ENCODE measurements at places on chromosomes 1 and 21.

GRCh38 chr1:170221495-170221894, 75.7 kb downstream of the NTMT2 start:
- no peak for DNase-seq

DNA sequence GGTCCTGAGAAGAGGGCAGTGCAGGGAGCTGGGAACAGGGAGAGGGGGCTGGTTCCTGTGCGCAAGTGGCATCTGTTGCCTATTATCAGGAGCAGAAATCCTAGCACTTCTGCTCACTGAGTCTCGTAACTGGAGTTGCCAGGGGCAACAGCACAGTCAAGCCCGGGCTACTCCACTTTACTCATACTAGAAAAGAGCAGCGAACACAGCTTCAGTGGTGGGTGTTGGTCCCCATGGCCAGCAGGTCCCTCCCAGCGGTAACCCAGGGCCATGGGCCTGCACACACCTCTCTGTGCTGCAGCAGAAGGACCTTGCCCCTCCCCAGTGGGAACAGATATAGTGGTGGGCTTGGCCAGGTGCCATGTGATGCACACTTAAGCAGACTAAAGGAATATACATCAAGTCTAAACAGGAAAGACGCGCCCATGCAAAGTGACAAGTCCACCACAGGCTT, 8.5 kb downstream of the PYCR2 start:
- DNase-seq, result no peak

GRCh38 chr1:45535988-45536766, 14.4 kb upstream of the AKR1A1 start:
- no peak for DNase-seq

GRCh38 chr1:36247538-36247937, 23.3 kb downstream of the THRAP3 start:
- DNase-seq, result no peak

- DNase-seq, result no peak
Measured at GRCh38 chr1:109539676-109540075, at the start of gene GPR61. GPR61 (plus strand) TSS chr1:109539872; CDS start chr1:109543023, 3,151 bp downstream.

DNA sequence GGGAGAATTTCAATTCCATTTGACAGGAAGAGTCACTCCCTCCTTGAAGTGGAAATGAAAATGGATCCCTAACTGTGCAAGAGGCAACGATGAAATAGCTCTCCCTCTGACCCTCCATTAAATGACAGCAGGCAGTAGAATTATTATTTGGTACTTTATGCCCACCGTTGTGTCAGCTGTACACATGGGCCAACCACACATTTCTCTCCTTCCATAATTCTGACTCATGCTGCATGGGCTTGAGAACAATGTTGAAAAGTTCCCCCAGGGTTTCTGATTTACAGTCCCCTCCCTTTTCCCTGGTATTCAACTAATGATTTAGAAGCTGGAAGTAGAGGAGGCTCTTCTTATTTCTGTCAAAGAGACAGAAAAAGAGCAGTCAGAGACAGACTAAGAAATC, 103.5 kb downstream of the RGS7 start:
- DNase-seq, result no peak

- DNase-seq, result no peak
Measured at GRCh38 chr1:202567738-202568137, 142.5 kb downstream of the SYT2 start.

Data from RCC 7860 (cell line).